ENCODE measurements at places on chromosomes 5 and 9.
A peak's percentile ranks its signal among the peaks of the same experiment; 100 is the strongest.

- peak; percentile 61 for DNase-seq
These were observed 51.3 kb downstream of the LMX1B start for GRCh38 chr9:126664900-126665643.

DNA sequence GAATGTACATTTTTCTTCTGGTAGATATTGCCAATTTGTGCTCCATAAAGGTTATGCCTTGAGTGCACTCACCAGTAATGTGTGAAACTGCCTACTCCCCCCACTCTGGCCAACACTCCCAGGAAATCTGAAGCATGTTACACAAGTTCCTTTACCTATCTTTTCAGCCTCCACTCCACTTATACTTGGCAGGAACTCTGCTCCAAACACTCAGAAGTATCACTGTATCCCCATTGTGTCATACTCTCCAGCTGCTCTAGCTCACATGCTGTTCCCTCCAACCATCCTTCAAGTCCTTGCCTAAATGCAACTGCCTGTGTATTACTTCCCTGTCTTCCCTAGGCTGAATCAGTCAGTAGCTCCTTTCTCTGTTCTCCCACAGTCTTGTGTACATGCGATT is 28.3 kb downstream of the POU4F3 start:
- DNase-seq, result no peak

GRCh38 chr9:126682113-126682810 is 68.5 kb downstream of the LMX1B start:
- DNase-seq, result no peak

- no peak for DNase-seq
These were observed 49.5 kb upstream of the SPINK5 start for GRCh38 chr5:148014276-148014675.

DNA sequence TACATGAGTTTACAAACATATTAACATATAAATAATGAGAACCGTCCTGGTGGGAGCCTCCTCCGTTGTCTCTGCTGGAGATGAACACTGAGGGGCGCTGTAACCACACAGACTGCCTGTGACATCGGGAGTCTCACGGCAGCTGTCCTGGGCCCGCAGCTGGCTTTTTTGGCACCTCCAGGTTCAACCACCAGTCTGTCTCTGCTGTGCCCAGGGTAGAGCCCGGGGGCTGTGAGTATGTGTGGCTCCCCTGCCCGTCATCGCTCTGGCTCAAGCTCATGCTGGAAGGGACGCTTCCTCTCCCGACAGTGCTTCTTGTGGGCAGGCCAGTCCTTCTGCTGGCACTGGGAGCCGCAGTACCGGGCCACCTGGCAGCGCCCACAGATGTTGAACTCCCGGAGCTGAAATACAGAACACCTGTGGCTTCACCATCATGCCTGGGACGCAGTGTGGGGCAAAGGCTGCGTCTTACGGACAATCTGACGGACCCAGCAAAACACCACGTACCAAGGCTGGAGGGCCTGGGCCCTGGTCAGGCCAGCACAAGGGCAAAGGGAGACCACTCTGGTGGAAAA is 3.6 kb upstream of the DPH7 start:
- no peak for DNase-seq

All from right forelimb (tissue), 1 donor.